Left renal cortex interstitium (tissue), 4 donors: ENCODE measurements at places on chromosomes 2 and 18. TPM values are rescaled to one million over a fixed set of nuclear protein-coding genes. Genes with fewer than 3 reads are reported as not detected.

Gene NYAP2
- not detected for polyA plus RNA-seq

Gene KANSL1L
- 60.0 TPM for polyA plus RNA-seq

Gene SLC9A4
- 6.9 TPM for polyA plus RNA-seq

Gene NPHP1
- 12.2 TPM for polyA plus RNA-seq

Gene GNLY
- 0.18 TPM for polyA plus RNA-seq

Gene CYTIP
- 1.7 TPM for polyA plus RNA-seq

Gene ADAM23
- polyA plus RNA-seq, result 3.0 TPM

Gene LOXHD1
- 0.79 TPM for polyA plus RNA-seq

Gene RAB6C
- 0.77 TPM for polyA plus RNA-seq

Gene SESTD1
- 66.5 TPM for polyA plus RNA-seq

Gene EFR3B
- 5.9 TPM for polyA plus RNA-seq
